Natural killer cell (primary cell): ENCODE measurements at places on chromosomes 5 and 9. TPM values are rescaled to one million over a fixed set of nuclear protein-coding genes. Genes with fewer than 3 reads are reported as not detected.

Gene PITX1
- total RNA-seq = not detected

Gene PLAC8L1
- not detected for total RNA-seq

Gene GPR151
- total RNA-seq = not detected

Gene AFAP1L1
- not detected for total RNA-seq

Gene HMMR
- 0.70 TPM for total RNA-seq

Gene PCDHB10
- total RNA-seq = 0.15 TPM

Gene KLHL3
- total RNA-seq = 13.2 TPM

Gene AQP7
- not detected for total RNA-seq

Gene TSLP
- not detected for total RNA-seq

Gene GFI1B
- 2.8 TPM for total RNA-seq

Gene SMU1
- 21.9 TPM for total RNA-seq

Gene PCDHGA11
- 1.2 TPM for total RNA-seq

Gene HSD17B3
- 0.68 TPM for total RNA-seq

Gene FYB1
- 277 TPM for total RNA-seq

Gene OMD
- total RNA-seq = not detected

Gene PCDHGA5
- 0.12 TPM for total RNA-seq

Gene CCL28
- 25.8 TPM for total RNA-seq

Gene FBXW2
- 88.3 TPM for total RNA-seq

Gene SLCO6A1
- not detected for total RNA-seq

Gene LRRC14B
- total RNA-seq = not detected

Gene SKP2
- total RNA-seq = 15.0 TPM

Gene ROR2
- 1.7 TPM for total RNA-seq

Gene RMND5B
- 9.5 TPM for total RNA-seq

Gene SPINK4
- not detected for total RNA-seq

Gene ZNF79
- 13.8 TPM for total RNA-seq

Gene CKMT2
- total RNA-seq = not detected

Gene POU5F2
- 4.4 TPM for total RNA-seq

Gene MARCHF11
- total RNA-seq = not detected

Gene SEMA4D
- 420 TPM for total RNA-seq

Gene TAF1L
- 0.05 TPM for total RNA-seq

Gene IFNA13
- not detected for total RNA-seq

Gene SPATA31D4
- not detected for total RNA-seq

Gene IL3
- not detected for total RNA-seq

Gene WNK2
- not detected for total RNA-seq

Gene SMAD5
- 44.0 TPM for total RNA-seq

Gene TSSK1B
- not detected for total RNA-seq

Gene PCDH1
- 39.2 TPM for total RNA-seq

Gene GLRA1
- not detected for total RNA-seq

Gene IFNA21
- not detected for total RNA-seq

Gene FAM153A
- total RNA-seq = 3.5 TPM

Gene MOB3B
- 0.30 TPM for total RNA-seq

Gene CTXN3
- total RNA-seq = not detected

Gene TEX48
- total RNA-seq = not detected

Gene ARSI
- not detected for total RNA-seq

Gene DNAH5
- not detected for total RNA-seq

Gene LCP2
- total RNA-seq = 450 TPM

Gene PALM2AKAP2
- not detected for total RNA-seq

Gene MLANA
- not detected for total RNA-seq

Gene FCN2
- not detected for total RNA-seq

Gene PCDHGC4
- 0.31 TPM for total RNA-seq

Gene ITGA2
- 0.26 TPM for total RNA-seq

Gene ASPN
- total RNA-seq = not detected

Gene CBY3
- total RNA-seq = not detected

Gene PPP1R26
- 3.2 TPM for total RNA-seq

Gene DNAJC21
- 57.9 TPM for total RNA-seq

Gene PCDHB12
- not detected for total RNA-seq
